IMR-90 (cell line): ENCODE measurements at places on chromosomes 1 and 21. TPM values are rescaled to one million over a fixed set of nuclear protein-coding genes. Genes with fewer than 3 reads are reported as not detected.

- H3K4me3 ChIP-seq, result no peak overlapping the region
- peaks cover 8% of the 10 kb centered on the region for H3K4me1 ChIP-seq
- H3K27me3 ChIP-seq, result peaks cover 8% of the 10 kb centered on the region
Observed at GRCh38 chr1:55970526-55971110, 608.7 kb downstream of the PLPP3 start.

DNA sequence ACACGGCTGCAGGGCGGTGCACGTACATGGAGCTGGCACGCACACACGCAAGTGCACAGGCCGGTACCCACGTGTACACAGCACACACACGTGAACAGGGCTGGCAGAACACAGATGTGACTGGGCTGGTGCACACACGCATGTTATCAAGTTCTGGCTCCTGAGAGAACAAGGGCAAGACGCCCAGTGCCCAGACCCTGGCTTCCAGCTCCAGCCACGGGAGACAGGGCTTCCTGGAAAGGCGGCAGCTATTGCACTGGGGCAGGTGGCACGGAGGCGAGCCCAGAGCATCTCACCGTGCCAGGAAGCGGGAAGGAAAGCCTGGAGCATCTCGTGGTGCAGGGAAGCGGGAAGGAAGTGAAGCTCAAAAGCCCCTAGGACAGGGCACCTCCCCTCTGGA is 5.9 kb downstream of the SDF4 start:
- no peak overlapping the region for H3K4me3 ChIP-seq
- DNase-seq, result no peak
- peaks cover 6% of the 10 kb centered on the region; the same call in 1 of the 2 replicates for H3K4me1 ChIP-seq
- no peak overlapping the region for H3K27ac ChIP-seq
- H3K36me3 ChIP-seq, result peaks cover 65% of the 10 kb centered on the region
- no peaks in the 10 kb centered on the region for H3K27me3 ChIP-seq

DNA sequence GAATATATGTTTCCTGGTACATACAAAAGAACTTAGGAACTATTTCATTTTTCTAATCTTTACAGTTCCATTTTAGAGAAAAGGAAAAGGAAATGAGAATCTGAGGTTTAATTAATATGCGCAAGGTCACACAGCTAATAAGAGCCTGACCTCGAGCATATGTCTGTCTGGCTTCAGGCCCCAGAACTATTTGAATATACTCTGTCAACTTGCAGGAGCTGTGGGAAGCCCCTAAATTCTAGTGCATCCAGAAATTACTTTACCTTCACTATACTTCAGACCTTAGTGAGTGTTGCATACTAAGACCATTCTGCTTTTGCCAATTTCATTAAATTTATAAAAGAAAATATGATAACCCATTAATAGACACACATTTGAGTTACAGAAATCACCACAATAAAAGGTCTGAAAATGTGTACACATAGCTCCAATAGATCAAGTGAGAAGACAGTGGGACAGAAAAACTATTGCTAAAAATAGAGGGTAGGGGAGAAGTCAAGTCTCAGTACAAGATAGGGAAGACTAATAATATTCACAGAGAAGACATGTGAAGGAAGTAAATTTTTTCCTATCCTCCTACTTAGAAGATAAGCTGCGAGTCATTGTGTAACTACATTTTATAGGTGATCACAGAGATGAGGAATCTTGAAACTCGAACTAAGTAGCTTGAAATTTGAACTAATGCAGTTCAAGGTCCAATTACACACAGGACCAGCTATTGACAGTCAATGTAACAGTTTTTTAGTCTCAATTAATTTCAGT is 3.8 kb downstream of the RGS13 start:
- H3K4me1 ChIP-seq, result peaks cover 6% of the 10 kb centered on the region; the same call in 1 of the 2 replicates
- no peak overlapping the region for H3K4me3 ChIP-seq
- DNase-seq, result peak; percentile 88

DNA sequence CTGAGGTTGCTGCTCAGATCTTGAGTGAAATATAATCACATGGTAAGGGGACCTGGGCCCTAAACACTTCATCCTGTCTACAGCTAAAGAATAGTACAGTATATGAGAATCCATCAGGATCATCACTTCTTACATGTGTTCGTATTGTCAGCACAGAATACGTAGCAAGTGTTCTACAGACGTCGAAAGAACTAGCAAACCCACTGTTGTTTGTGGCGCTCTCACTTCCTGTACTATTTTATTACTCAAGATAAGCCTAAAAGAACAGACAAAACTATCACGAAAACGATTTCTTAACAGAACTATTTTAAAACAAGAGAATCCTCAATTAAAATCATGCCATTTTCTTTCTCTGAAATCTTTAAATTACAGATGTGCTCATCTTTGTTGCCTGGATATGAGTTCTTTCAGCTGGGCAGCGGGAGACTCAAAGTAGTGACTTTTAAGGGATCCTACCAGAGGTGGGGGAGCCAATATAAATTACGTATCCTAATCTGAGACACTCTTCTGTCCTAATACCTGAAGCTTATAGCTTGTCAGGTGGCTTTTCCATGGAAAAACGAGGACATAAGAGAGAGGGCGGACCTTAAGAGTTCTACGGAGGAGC is 724 bp downstream of the ST7L start:
- peak; percentile 44 for DNase-seq
- H3K27ac ChIP-seq, result peak overlapping the region; percentile 99
- peaks cover 8% of the 10 kb centered on the region for H3K36me3 ChIP-seq
- H3K4me3 ChIP-seq, result peak overlapping the region; percentile 86

DNA sequence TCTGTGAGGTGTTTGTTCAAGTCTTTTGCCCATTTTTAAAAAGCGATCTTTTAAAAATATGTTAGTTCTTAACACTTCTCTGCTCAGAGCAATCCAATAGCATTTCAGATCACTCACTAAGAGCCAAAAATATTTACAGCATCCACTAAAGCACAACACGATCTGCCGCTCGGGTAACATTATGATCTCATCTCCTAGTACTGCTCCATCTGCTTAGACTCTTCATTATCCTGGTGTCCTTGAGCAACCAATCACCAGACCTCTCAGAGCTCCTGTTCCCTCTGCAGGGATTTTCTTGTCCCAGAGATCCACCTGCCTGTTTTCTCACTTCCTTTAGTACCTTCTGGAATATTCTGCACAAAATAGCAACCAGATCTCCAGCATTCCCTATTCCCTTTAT is 235.3 kb upstream of the ESRRG start:
- H3K36me3 ChIP-seq, result no peaks in the 10 kb centered on the region
- H3K4me1 ChIP-seq, result no peaks in the 10 kb centered on the region
- no peak for DNase-seq
- H3K27ac ChIP-seq, result no peak overlapping the region

- no peak overlapping the region for H3K27ac ChIP-seq
- DNase-seq, result peak; percentile 94
- H3K27me3 ChIP-seq, result no peaks in the 10 kb centered on the region
- H3K36me3 ChIP-seq, result no peaks in the 10 kb centered on the region
Observed at GRCh38 chr1:151945725-151946722, 36.7 kb upstream of the THEM4 start.

NEK2 gene
- total RNA-seq, result 26.0 and 35.0 TPM in 2 replicates

- H3K4me3 ChIP-seq, result no peak overlapping the region
- no peaks in the 10 kb centered on the region for H3K4me1 ChIP-seq
- DNase-seq, result no peak
Observed at GRCh38 chr21:20418353-20418752, 579.9 kb upstream of the NCAM2 start.

CASQ2 gene
- total RNA-seq, result not detected in 2 replicates

GRCh38 chr1:232805269-232806185 is at the start of gene MAP10:
TSS of gene MAP10 (plus strand) at chr1:232805416. CDS start at chr1:232805450, 34 bp downstream.
- peak within 1 kb of the TSS; percentile 55 for H3K4me3 ChIP-seq
- H3K4me1 ChIP-seq, result peaks cover 4% of the 10 kb centered on the region; the same call in 1 of the 2 replicates
- DNase-seq, result peak; percentile 71

AUNIP gene
- 3.9 and 5.0 TPM in 2 replicates for total RNA-seq

GRCh38 chr1:94106716-94107115 is 14.2 kb downstream of the ABCA4 start:
- no peaks in the 10 kb centered on the region; the same call in 1 of the 2 replicates for H3K4me1 ChIP-seq
- H3K36me3 ChIP-seq, result no peaks in the 10 kb centered on the region
- no peak overlapping the region for H3K27ac ChIP-seq
- H3K27me3 ChIP-seq, result peaks cover 20% of the 10 kb centered on the region
- peak; percentile 36 for DNase-seq

GRCh38 chr1:19009882-19010321 is 53.4 kb upstream of the IFFO2 start:
- peak overlapping the region; percentile 86 for H3K27ac ChIP-seq
- H3K27me3 ChIP-seq, result no peaks in the 10 kb centered on the region
- peaks cover 26% of the 10 kb centered on the region for H3K4me1 ChIP-seq
- peak; percentile 93 for DNase-seq

DNA sequence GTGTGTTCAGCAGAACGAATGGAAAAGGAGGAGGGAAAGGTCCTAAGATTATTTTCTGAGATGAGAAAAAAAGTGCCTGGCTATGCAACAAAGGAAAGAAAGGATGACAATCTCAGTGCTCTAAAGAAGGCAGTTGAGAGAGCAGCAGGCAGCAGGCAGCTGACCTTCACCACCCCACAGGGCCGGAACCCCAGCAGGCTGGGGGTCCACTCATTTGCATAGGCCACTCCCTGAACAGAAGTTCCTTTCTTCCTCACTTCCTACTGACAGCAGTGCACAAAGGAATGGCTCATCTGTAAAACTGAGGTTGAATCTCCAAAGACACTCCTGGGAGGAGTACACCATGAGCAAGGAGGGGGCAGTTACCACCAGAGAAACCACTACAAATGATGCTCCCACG is 41.4 kb upstream of the TNR start:
- H3K36me3 ChIP-seq, result no peaks in the 10 kb centered on the region
- H3K4me1 ChIP-seq, result no peaks in the 10 kb centered on the region
- no peak for DNase-seq
- no peaks in the 10 kb centered on the region for H3K27me3 ChIP-seq

DNA sequence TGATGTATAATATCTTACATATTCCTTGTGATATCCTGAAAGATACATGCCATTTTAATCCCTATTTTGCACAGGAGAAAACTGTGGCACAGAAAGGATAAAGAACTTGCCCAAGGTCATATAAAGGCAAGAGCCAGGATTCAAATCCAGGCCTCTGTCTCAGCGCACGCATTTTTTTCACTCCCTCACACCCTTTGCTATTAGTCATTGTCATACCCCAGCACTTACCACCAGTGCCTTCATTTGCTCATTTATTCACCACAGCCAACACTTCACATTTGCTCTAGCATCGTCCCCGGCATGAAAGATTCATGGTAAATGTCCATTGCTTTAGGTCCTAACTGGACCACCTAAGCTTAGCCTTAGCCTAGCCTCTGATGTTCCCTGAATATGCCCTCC is 14.2 kb downstream of the ALX3 start:
- no peaks in the 10 kb centered on the region for H3K27me3 ChIP-seq
- peaks cover 60% of the 10 kb centered on the region for H3K36me3 ChIP-seq
- no peak for DNase-seq
- H3K4me1 ChIP-seq, result peaks cover 29% of the 10 kb centered on the region

GRCh38 chr1:28965271-28965870 is 51.0 kb downstream of the EPB41 start:
- no peak for DNase-seq
- H3K4me3 ChIP-seq, result no peak overlapping the region
- H3K4me1 ChIP-seq, result no peaks in the 10 kb centered on the region
- H3K36me3 ChIP-seq, result no peaks in the 10 kb centered on the region
- H3K27ac ChIP-seq, result no peak overlapping the region

DNA sequence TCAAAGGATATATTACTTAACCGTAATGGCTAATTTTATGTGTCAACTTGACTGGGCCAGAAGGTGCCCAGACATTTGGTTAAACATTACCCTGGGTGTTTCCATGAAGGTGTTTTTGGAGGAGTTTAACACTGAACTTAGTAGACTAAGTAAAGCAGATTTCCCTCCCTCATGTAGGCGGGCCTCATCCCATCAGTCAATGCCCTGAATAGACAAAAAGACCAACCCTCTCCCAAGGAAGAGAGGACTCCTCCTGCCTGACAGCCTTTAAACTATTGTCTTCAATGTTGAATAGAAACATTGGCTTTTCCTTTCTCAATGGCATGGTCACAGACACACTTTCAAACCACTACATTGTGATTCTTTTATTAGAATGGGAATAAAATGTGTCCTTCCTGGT is 121.9 kb downstream of the SETD4 start:
- H3K27me3 ChIP-seq, result no peaks in the 10 kb centered on the region
- no peak overlapping the region for H3K27ac ChIP-seq
- H3K4me1 ChIP-seq, result peaks cover 5% of the 10 kb centered on the region; the same call in 1 of the 2 replicates
- H3K4me3 ChIP-seq, result no peak overlapping the region

KIF17 gene
- total RNA-seq, result 4.5 and 4.7 TPM in 2 replicates

- no peaks in the 10 kb centered on the region for H3K27me3 ChIP-seq
- peaks cover 1% of the 10 kb centered on the region; the same call in 1 of the 2 replicates for H3K4me1 ChIP-seq
- no peak overlapping the region for H3K27ac ChIP-seq
- no peaks in the 10 kb centered on the region for H3K36me3 ChIP-seq
- peak; percentile 67 for DNase-seq
Observed at GRCh38 chr1:202553560-202554038, 156.7 kb downstream of the SYT2 start.

RNU1-4 gene
- total RNA-seq, result under 0.01 TPM in 2 replicates

PCNX2 gene
- total RNA-seq, result 22.6 and 26.1 TPM in 2 replicates

DNA sequence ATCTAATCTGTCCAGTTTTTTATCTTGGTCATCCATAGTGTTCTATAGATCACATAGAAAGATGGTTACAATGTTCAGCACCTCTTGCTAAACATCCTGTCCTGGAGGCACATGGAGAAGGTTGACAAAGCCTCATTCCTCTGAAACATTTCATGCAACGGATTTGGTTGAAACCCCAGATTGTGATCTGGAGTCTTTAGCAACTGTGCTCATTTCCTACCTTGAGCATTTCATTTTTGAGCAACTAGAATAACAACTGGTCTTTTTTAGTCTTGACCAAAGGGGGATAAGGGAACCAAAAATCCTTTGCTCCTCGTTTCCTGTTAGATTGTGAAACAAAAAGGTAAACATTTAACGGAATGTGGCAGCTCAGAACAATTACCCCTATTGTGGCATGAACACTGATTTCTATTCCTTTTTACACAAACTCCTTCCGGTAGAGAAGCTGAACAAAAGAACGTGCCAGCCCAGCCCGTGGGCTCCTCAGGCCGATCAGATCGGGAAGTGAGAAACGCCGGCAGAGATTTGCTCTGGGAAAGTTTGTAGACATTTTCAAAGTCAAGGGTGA is 94.7 kb upstream of the ERRFI1 start:
- no peaks in the 10 kb centered on the region for H3K36me3 ChIP-seq
- no peaks in the 10 kb centered on the region for H3K27me3 ChIP-seq
- peak; percentile 34 for DNase-seq
- H3K4me3 ChIP-seq, result no peak overlapping the region
- H3K27ac ChIP-seq, result peak overlapping the region; percentile 93
